ENCODE measurements at places on chromosomes 4 and X.

DNA sequence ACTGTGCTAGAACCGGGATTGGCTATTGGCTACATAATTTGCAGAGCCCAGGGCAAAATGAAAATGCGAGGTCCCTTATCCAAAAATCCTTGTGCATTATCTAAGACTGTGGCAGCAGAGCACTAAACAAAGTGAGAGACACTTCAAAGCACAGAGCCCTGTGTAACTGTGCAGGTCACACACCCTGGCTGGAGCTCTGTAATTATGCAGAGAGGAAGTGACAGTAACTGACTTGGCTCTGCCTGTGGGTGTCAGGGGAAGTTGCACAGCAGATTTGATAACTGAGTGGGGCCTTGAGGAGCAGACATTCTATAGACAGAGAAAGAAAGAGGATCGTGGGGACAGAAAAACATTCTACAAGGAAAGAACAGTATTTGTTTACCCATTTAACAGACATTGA lies 173.5 kb upstream of the FMR1 start:
- DNase-seq = no peak

DNA sequence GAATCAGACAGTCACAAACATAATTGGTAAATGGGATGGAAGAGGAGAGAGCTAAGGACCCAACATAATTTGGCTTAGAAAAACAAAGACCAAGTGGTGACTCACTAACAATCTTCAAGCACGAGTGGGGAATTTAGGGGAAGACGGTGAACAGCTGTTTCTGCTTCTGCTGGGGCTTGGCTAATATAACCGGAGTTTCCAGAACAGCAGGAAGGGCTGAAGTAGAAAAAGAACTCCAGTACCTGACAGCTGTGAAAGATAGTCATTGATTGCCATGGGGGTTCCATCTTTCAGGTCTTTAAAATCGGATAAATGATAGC lies 290.9 kb upstream of the LDB2 start:
- DNase-seq = no peak

DNA sequence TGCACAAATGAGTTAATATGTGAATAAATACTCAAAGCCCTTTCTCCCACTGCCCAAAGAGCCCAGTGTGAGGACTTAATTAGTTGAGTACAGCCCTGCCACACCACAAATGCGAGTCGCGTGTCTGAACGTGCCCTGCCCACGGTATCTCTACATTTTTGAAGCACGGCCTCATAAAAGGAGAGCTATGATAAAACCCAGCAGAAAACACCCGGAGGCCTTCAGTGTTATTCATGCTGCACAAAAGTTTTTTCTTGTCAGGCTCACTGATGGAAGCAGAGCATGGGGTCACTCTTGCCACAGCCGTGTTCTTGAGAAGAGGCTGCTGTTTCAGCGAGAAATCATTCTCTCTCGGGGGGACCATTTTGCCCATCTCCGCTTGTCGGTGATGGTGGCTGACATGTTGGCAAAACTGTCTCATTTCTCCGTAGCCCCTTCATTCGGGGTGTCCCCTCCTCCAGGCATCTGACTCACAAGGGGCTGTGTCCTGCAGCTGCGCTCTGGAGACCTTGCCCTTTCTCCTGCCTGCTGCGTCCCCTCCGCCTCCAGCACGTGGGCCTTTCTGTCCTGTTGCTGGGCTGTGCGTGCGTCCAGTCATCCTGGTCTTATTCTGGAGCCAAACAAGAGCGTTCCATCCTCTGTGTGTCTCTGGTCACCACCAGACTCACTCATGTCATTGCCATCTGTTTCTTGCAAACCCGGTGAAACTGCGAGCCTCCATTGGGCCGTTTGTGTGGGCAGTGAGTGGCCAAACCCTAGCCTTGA lies 88.8 kb downstream of the SORCS2 start:
- DNase-seq = no peak

- DNase-seq = peak; percentile 10
These were observed 433.6 kb downstream of the GASK1B start for GRCh38 chr4:157739242-157739641.

GRCh38 chr4:8235224-8235623 lies 34.3 kb upstream of the HTRA3 start:
- no peak for DNase-seq

DNA sequence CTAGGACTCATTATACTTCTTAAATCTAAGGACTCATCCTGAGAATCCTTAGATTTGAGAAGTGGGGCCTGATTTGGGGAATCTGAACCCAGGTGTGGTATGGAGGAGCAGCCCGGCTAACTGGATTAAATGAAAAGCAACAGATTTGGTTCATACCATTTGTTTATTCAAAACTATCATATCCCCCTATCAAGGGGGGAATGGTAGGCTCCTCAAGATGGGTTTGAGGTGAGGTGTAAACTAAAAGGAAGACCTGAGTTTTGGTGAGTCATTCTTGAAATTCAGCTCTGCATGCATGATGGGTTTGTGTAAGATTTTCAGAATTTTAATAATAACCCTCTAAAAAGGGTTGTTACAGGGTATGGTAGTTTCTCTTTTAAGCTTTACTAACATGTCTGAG lies 53.4 kb downstream of the CASP6 start:
- no peak for DNase-seq

DNA sequence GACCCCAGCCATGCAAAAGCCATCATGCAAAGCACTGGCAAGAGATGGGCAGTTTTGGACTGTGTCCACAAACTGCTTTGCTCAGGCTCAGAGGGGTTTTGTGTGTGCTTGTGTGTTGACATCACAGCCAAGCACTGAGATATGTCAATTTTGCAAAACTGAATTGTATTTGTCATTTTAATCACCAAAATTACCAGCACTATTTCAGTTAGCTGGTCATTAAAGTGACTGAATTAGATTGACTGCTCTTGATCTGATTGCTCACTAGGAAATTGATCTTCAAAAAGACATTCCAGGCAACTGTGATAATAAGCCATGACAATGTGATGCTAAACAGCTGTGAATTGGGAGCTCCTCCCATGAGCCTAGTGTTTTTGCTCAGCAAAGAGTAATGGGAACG lies 337.3 kb upstream of the GNPDA2 start:
- peak; percentile 36 for DNase-seq

- no peak for DNase-seq
These were observed 1.0 kb downstream of the CHRDL1 start for GRCh38 chrX:110794601-110795000.

DNA sequence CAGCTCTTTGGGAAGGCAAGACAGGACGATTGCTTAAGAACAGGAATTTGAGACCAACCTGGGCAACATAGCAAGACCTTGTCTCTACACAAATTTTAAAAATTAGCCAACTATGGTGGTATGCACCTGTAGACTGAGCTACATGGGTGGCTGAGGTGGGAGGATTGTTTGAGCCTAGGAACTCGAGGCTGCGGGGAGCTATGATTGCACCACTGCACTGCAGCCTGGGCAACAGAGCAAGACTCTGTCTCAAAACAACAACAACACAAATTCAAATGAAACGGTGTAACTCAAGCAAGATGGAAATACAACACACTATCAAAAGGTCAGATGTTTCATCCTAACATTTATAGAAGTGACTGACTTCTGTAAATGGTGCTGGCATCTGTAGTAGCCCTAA lies 37.1 kb downstream of the XG start:
- DNase-seq = no peak

DNA sequence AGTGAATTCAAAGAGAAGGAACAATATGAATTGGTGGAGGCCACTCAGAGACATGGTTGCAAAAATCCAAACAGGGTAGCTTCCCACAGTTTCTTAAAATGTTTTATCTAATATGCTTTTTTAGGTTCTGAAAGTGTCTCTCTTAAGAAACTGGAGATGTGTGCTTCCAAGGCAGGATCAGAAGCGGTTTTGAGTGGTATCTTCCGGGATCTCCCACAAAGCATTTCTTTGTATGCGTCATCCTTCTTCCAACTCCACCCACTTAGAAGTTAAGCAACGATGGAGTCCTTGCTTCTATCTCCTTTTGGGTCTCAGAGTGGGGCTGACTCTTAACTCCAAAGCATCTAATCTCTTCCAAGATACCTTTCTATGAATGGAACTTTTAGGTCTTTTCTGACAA lies 196.7 kb downstream of the MID1 start:
- DNase-seq = no peak

DNA sequence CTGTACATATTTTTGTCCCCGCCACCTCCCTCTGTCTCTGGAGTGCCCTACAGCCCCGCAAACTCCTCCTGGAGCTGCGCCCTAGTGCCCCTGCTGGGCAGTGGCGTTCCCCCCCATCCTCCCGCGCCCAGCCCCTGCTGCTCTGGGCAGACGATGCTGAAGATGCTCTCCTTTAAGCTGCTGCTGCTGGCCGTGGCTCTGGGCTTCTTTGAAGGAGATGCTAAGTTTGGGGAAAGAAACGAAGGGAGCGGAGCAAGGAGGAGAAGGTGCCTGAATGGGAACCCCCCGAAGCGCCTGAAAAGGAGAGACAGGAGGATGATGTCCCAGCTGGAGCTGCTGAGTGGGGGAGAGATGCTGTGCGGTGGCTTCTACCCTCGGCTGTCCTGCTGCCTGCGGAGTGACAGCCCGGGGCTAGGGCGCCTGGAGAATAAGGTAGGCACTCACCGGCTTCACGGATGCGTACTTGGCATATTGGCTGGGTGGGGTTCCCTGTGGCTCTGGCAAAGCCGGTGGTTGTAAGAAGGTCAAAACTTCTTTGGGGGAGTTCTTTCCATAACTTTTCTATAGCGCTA lies 653 bp downstream of the HHIP start:
- DNase-seq = peak; percentile 39

DNA sequence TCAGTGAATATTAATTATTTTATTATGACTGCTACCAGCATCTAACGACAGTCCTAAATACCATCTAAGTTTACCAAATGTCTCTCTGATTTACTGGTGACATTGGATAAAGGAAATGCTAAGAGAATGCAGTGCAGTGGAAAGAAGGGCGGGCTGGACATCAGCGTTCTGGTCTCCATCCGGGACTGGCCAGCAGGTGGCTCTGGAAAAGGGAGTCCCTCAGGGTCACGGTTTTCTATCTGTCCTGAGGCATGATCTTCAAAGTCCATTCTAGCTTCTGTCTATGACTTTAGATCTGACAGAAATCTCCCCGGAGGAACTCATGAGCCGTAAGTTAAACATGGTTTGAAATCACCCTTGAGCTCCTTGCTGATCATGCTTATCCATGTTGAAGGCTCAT lies 3.3 kb downstream of the TRIM2 start:
- peak; percentile 62 for DNase-seq

DNA sequence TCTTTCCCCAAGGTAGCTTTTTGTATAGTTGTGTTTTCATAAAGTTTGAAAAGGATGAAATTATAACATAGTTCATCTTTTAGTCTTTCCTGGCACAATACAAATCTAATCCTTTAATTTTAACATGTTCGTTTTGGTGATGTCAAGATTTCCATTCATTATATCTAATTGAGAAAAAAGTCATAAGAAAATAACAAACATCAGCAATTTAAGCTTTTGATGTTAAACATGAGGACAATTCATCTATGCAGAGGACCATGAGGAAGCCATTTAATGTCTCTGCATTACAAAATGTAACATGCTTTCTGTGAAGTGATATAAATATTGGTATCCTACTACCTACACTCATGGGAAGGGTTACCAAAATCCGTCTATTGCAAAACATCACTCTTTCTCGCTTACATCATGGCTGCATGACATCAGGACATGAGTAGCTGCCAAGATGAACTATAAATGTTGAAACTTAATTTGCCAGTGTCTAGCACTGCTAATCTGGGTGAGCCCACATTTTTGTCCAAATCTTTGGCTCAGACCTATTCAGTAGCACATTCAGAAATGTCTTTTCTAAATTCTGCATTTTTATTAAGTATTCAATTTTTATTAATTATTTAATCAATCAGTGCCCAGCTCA lies 9.5 kb downstream of the EPGN start:
- peak; percentile 77 for DNase-seq
